Activated CD4-positive, alpha-beta T cell treated with anti-CD3 and anti-CD28 coated beads for 24 hours (primary cell): ENCODE measurements at places on chromosomes 13 and 19.

GRCh38 chr13:112032186-112032993 is 34.6 kb upstream of the SOX1 start:
- DNase-seq: no peak

GRCh38 chr13:40986101-40986856 is 32.8 kb downstream of the ELF1 start:
- DNase-seq: no peak

DNA sequence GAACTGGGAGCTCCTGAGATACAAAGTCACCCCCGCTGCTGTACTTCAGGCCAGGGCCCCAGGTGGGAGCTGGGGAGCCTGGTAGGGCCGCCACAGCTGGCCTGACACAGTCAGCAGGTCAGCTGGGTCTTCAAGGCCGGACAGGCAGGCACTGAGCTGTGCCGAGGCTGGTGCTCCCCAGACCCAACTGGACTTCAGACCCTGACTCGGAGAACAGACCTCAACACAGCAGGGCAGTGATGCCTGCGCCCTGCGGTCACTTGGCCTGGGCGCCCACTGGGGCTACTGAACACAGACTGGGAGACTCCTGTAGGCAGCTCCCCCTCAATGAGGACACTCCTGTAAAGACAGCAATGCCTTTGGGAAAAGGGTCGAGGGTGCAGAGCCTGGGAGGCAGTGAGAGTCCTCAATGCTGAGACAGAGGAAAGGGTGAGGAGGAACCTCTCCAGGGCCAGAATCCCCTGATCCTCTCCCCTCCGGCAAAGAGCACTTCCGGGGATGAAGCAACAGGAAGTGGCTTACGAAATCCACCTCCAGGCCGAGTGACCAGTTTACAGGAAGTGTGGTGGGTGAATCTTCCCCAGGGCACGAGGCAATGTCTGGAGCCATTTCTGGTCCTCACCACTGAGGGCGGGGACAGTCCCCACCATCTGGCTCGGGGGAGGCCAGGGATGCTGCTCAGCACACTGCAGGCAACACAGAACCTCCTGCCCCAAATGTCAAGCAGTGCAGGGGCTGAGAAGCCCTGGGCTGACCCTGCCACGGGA is 40.8 kb upstream of the ISYNA1 start:
- DNase-seq: peak; percentile 58

GRCh38 chr13:41402691-41403511 is 54.4 kb upstream of the RGCC start:
- DNase-seq: no peak

GRCh38 chr13:79679334-79679733 is 198.4 kb downstream of the NDFIP2 start:
- peak; percentile 2 for DNase-seq

DNA sequence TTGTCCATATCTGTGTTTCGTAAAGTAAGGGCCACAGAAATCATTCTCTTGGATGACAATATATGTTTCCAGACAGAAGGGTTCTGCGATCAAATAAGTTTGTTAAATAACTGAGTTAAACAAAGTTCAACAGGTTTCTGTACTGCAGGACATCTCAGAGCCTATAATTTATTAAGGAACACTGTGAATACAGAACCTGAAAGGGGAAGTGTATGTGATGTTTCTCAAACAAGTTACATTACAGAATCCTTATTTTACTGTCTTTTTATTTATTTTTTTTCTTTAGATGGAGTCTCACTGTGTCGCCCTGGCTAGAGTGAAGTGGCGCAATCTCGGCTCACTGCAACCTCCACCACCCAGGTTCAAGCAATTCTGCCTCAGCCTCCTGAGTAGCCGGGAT is 55.4 kb upstream of the GTF2F2 start:
- no peak for DNase-seq

GRCh38 chr19:11479090-11479897 is 1.6 kb downstream of the ELAVL3 start:
- peak; percentile 22 for DNase-seq

DNA sequence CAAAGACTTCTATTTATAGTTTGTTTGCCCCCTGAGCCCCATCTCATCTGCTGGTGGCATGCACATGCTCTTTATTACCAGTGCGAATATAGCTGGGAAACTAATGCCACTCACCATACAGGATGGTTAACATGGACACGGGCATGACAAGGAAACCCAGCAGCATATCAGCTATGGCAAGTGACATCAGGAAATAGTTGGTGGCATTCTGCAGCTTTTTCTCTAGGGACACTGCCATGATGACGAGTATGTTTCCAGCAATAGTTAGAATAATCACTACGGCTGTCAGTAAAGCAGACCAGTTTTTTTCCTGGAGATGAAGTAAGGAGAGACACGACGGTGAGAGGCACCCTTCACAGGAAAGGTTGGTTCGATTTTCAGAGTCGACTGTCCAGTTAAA is 1.5 kb downstream of the HTR2A start:
- no peak for DNase-seq

GRCh38 chr13:79318664-79319063 is 87.4 kb downstream of the RBM26 start:
- no peak for DNase-seq

DNA sequence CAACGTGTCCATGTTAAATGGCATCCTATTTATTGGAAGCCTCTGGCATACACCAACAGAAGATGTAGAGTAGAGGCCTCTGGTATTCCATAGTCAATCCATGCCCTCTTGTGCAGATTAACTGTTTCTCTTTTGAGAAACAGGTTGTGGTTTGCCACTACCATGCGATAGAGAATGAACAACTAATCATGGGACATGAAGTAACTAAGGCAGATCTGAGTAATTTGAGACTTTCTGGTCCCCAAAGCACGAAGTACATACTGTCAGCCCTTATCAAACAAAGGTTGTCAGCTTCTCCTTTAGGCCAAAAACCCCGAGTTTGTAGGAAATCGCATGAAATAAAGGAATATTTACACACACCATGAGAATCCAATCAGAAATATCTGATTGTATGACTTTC is 3.6 kb downstream of the ZNF121 start:
- DNase-seq: no peak

DNA sequence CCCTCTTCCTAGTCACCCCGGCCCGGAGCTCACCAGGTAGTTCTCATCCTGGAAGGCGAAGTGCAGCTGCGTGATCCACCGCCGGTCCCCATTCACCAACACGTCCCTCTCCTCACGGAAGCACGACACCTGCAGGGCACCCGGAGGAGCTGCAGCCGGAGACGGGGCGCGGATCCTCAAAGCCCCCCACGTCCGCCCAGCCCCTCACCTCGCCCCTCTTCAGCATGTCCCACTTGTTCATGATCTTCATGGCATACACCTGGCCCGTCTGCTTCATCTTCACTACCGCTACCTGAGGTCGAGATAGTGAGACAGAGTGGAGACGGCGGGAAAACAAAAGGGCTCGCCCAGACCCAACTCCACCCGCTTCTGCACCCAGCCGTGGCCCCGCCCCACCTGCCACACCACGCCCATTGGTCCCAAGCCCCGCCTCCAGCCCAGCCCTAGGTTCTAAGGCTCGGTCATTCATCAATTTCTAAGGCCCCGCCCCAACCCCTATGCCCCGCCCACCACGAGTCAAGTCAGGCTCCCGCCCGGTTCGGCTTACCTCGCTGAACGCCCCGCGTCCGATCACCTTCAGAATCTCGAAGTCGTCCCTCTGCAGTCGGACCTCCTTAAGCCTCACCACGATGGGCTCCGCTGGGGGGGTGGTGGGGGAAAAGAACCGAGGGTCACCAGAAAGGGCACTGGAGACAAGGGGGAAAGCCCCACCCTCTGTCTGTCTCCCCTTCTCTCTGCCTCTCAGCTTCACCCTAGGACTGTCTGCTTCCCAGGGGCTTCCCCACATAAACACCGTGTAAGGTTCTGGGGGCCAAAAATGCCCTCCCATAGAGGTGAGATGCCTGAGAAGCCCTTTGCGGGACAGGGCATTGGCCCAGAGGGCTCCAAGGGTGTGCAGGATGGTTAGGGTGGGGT is 2.8 kb downstream of the DMPK start:
- peak; percentile 97 for DNase-seq

DNA sequence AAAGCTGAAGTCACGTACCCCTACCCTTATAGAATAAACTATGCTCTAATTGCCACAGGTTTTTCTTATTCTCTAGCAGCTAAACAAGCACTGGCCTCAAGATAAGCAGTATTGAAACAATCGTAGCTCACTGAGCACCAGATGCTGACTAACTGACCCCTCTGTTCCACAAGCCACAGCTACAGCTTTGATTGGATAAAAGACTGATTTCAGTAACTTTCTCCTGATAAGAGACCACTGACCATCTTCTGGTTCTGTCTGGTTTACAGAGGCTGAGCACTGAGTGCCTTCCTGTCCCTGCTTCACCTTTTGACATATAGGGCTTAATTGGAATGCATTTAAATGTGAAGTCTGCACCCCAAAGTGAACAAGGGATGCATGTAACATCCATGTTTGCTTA is 8.4 kb upstream of the RAP2A start:
- DNase-seq: no peak

DNA sequence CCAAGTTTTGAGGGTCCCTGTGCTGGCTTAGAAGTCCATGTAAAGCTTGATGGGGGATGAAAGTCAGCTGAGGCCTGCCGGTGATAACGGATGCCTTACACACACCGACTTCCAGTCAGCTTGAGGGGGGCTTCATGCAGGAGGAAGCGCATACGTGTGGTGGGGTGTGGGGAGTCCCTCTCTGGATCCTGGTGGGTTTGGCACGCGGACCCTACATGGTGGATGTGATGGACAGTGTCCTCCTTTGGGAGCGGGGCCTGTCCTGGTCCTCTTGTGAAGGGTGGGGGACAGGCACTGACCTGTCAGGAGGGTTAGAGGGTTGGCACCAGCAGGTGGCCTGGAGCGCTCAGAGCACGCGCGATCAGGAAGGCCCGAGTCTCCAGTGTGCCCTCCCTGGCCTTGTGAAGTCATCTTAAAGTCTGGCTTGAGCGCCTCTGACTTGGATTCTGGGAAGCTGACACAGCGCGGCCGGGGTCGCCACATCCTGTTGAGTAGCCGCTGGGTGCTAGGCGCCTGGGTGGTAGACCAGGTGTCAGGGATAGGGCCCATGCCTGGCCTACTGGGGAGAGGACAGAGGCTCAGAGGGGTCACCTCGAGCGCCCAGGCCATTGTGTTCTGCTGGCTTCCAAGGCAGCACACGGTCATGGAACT is 2.9 kb downstream of the DAZAP1 start:
- DNase-seq: no peak

GRCh38 chr13:100364591-100364990 is 224.0 kb downstream of the GGACT start:
- DNase-seq: no peak

GRCh38 chr19:10752237-10752912 is 34.5 kb downstream of the DNM2 start:
- no peak for DNase-seq

- DNase-seq: no peak
These were observed 70.0 kb downstream of the CHST8 start for GRCh38 chr19:33691736-33692135.

DNA sequence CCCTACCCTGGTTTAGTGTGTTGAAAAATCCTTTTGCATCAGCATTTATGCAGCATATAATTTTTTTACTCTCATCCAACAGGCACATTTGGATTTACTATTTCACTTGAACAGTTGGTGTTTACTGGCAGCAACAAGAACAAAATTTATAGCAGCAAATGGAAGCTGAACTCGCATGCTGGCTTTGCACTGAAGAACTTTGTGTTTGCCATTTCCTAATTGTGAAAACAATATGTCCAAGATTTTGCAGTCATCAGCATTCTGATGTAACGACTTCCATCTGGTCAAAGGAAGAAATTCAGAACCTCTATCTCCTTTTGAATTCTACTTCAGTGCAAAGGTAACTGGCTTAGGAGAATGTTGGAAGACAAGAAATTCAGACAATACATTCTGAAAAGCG is 131.0 kb downstream of the DLEU7 start:
- DNase-seq: no peak

- no peak for DNase-seq
These were observed 23.6 kb downstream of the ZNF541 start for GRCh38 chr19:47549261-47549862.

GRCh38 chr19:50777830-50778303 is 7.6 kb downstream of the GPR32 start:
- DNase-seq: no peak

- DNase-seq: no peak
These were observed 15.0 kb upstream of the SLC39A3 start for GRCh38 chr19:2754659-2755447.

GRCh38 chr13:67421475-67421874 is 191.3 kb upstream of the PCDH9 start:
- DNase-seq: no peak

DNA sequence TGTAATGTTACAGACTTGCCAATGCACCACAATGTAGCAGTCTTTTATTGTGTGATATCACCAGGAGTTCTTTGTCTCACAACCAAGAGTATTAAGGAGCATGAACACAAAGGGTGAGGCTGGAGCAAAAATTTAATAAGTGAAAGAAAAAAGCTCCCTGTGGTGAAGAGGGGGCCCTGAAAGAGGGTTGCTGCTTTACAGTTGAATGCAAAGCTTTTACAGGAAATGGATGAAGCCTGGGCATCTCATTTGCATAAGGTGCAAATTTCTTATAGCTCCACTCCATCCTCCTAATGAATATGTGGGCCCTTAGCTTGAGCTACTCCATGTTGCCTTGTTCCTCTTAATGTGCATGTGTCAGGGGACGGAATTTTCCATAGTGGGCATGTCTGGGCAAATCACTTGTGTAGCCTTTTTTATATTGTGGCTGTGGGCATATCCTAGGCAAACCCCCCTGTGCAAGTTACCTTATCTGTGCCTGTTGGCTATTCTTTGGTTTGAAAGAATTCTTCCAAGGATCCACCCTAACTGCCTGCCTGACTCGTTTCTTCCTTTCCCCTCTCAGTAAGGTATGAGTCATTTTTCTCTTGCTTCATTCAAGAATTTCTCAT is 45.3 kb upstream of the TRPC4 start:
- no peak for DNase-seq

DNA sequence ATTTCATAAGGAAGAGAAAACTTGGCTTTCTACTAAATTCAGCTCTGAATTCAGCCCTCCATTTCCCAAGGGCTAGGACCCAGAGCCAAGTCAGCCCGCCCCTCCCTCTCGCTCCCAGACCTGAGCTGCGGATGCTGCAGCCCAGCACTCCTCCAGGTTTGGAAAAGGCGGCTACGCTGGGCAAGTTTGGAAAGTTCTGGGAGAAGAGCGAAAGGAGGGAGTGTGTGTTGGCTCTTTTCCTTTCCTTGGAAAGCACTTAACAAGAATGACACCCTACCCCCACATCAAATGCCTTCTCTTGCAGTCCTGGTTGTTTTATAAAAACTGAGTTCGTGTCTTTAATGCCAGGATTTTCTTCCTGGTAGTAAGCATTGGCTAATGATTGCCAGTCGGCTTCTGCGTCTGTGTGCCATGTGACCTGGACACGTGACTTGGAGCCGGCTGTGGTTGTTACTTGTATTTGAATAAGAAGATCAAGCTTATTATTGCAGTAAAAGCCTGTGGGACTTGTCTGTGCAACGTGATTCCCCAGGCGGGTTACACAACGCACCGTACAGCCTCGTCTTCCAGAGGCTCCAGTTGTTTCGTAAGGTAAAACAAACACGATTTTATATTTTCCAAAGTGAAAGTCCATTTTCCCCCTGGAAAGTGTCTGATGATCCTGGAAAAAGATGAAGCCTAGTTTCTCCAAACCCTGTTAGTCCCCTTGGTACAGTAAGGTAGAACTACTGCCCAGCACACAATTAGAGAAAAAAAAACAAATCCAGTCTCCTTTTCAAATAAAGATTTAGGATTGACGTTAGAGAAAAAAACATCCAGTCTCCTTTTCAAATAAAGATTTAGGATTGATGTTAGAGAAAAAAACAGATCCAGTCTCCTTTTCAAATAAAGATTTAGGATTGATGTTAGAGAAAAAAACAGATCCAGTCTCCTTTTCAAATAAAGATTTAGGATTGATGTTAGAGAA is 26.8 kb upstream of the UBE2L5 start:
- DNase-seq: peak; percentile 36

GRCh38 chr13:93814658-93815057 is 588.1 kb downstream of the GPC6 start:
- no peak for DNase-seq
